Esophagus squamous epithelium (tissue), 5 donors: ENCODE measurements at places on chromosomes 2 and 18.

- no peak for DNase-seq
These were observed 229.7 kb upstream of the SPRED2 start for GRCh38 chr2:65661980-65662653.

- no peak for DNase-seq
These were observed 26.6 kb downstream of the INSIG2 start for GRCh38 chr2:118114863-118115262.

DNA sequence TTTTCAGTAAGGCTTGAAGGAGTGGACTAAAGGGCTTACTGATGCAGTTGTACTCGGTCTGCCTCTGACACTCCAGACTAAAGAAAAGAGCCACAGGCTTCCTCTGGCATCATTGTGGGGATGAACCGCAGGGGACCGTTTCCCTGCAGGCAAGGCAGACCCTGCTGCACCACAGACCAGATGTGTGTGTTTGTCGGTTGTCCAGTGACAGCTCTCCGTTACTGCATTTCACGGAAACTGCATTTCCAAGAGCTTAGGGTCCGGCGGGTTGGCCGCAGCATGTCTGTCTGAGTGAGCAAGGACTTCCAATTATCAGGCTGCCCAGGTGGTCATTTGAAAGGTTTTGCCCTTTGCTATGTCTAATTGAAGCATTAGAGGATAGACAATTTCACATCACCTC, 98.1 kb downstream of the FAM210A start:
- no peak for DNase-seq

DNA sequence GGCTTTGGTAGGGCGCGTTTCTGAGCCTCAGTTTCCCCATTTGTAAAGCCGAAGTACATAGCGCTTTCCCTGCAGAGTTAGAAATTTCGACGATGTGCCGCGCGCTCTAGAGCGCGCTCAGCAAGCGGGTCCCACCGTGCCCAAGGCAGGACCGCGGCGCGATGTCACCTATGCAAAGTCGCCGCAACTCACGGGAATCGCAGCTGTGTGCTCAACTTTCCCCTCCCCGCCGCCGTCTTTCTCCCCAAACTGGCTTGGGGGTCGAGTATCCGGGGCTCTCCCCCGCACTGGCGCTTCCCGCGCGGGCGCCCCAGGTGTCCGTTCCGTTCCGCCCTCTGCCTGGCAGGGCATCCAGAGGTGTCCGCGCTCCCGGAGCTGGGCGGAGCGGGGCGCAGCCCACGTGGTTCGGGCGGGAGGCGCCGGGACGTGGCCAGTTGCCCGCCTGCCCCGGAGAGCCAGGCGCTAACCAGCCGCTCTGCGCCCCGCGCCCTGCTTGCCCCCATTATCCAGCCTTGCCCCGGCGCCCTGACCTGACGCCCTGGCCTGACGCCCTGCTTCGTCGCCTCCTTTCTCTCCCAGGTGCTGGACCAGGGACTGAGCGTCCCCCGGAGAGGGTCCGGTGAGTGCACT, at the start of gene MLPH:
TSS of gene MLPH (plus strand) at position 433 of the 630 bp plus-strand sequence. CDS start 6,176 bp downstream, outside the sequence.
- no peak for DNase-seq

DNA sequence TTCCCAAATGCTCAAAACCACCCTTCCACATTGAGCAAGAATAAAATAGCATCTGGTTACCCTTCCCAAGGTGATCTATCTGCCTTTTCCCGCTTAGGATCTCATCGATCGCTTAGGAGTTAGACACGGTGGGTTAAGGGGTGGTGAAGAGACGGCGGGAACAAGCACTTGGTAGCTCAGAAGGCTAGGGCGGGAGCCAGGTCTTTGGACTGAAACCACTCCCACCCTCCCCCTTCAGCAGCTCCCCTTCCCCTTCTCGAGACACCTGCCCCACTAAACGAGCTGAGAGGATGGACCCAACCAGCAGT, 513 bp downstream of the THOC1 start:
- no peak for DNase-seq

DNA sequence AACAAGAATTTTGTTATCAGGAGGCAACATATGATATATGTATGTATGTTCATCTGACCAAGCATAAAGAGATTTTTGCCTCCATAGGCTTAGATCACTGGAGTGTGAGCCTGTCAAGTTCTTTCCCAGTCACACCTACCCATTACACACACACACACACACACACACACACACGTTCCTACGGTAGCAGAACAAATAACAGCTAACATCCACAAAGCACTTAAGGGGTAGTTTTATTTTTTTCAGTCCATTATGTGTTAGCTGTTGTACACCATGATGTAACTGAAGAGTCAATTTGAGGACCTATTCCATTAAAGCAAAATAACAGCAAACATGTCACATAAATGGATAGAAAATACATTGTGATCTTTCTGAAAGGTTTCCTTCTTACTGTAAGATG, 39.5 kb downstream of the UGP2 start:
- DNase-seq: no peak

GRCh38 chr2:75221862-75222261, 22.5 kb upstream of the TACR1 start:
- DNase-seq: no peak

GRCh38 chr18:36467614-36468013, 170.1 kb downstream of the FHOD3 start:
- no peak for DNase-seq

- no peak for DNase-seq
These were observed 70.2 kb upstream of the TEX51 start for GRCh38 chr2:126828491-126828890.

GRCh38 chr2:98474979-98475632, 30.4 kb downstream of the INPP4A start:
- DNase-seq: no peak

DNA sequence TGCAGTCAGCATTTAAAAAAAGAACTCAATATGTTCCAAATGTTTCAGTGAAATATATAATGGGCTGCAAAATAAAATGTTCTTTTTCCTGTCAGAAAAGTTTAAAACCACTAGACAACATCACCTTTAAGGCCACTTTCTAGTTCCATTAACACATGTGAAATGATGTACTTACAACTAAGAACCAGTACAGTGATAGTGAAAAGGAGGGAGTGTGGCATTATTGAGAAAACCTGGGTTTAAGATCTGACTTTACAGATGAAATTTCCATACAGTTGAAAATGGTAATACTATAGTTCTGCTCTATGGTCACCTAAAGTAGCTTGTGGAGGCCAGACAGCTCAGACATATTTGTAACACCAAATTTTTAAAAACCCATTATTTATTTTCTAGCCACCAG, 14.7 kb downstream of the MEX3C start:
- DNase-seq: no peak

GRCh38 chr2:35973132-35973736, 382.3 kb upstream of the CRIM1 start:
- no peak for DNase-seq

DNA sequence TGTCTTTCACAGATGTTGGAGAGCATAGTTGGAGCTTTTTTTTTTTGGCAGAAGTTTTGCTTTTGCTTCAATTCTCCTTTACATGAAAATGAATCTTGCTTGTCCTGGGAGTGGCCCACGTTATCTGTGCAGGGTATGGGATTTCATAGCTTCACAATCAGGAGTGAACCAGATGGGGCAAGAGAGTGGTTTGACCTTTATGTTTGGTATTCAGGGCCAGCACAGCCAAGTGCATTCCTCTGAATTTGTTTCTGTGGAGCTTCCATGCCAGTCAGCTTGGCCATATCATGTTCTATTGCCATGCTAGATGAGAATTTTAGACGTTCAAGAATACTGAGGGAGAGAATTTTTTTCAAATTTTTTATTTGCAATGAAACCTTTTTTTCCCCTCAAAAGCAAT, 116.6 kb downstream of the PRPF40A start:
- no peak for DNase-seq

GRCh38 chr2:131125195-131125757, 20.1 kb downstream of the PLEKHB2 start:
- no peak for DNase-seq

DNA sequence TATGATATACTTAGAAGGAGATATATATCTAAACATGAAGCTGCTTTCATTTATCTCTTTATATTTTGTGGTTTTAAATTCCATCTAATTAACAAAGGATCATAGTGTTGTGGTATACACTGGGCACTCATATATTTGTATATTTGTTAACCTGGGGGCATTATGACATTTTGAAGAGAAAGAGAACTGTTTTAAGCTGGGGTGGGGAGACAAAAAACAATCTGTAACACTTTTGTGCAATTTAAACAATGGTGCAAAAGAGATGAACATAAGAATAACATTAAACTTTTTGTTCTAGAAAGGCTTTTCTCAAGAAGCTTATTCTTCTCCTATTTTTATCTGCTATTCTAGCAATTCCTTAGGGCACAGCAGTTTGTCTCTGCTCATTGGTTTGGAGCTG, 842.0 kb upstream of the CDH2 start:
- no peak for DNase-seq

GRCh38 chr2:39938035-39938835, 159.2 kb upstream of the THUMPD2 start:
- no peak for DNase-seq
